Bronchial epithelial cell (primary cell): ENCODE measurements at places on chromosomes 16 and 17. TPM values are rescaled to one million over a fixed set of nuclear protein-coding genes. Genes with fewer than 3 reads are reported as not detected.

GRCh38 chr16:26856271-26856670 lies 210.5 kb upstream of the C16orf82 start:
- DNase-seq = no peak

Gene KRT13
- total RNA-seq = 112 and 242 TPM in 2 replicates

Gene LITAF
- 71.6 and 122 TPM in 2 replicates for total RNA-seq

DNA sequence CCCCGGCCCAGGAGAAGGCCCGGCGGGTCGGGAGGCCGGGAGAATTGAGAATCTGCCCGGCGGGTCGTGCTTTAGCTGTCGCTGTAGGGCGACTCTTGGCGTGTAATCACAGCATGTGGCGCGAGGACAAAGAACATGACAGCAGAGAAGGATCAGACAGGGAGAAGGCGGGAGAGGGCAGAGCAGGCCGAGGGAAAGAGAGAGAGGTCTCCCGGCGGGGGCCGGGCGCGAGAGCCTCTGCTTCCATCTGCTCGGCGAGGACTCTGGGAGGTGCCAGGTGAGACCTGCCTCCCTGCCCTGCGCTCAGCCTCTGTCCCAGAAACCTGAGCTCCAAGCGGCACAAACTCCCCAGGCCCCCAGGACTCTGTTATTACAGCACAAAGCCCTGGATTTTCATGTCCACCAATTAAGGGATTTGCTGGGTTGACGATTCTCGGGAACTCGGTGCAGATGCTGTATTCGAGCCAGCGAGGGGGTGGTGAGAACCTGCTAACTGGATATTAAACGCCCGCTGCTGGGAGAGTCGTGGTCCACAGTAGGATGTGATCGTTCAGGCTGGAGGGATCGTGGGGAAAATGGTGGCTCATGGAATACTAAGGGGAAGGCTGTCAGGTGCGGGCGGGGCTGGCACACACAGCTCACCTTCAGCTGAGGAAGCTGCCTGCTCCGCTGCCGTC lies 172.0 kb upstream of the CIBAR2 start:
- DNase-seq = no peak

Gene NXPH3
- not detected in 2 replicates for total RNA-seq

DNA sequence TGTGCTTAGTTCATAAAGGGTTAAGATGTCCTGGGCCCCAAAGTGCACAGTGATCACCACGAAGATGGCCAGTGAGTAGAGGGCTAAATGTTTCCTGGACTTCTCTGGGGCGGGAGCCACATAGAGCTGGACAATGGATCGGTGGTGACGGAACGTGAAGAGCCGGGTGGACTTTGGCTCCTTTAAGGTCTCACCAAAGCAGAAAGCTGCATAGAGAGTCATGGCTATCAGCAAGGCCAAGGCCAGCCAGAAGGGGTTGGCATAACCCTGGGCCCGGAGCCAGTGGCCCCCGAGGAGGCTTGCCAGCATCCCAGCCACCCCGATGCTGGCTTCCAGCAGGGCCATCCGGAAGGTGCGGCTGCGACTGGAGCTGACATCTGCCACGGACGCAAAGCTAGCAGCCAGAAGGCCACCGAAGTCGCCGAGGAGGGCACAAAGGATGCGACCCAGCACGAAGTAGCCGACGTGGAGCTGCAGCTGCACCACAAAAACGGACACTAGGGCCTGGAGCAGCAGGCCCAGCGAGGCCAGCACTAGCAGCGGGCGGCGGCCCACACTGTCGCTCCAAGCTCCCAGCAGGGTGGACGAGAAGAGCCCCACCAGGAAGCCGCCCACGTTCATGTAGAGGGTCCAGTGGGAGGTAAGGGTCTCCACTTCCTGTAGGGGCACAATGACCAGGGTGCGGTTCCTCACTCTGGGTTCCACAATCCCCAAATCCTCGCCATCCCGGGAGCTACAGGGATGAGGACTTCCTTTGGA lies 1.0 kb downstream of the SLC46A1 start:
- no peak for DNase-seq

GRCh38 chr17:33261820-33262219 lies 31.3 kb downstream of the ASIC2 start:
- no peak for DNase-seq

Gene ASPA
- total RNA-seq = not detected in 2 replicates

DNA sequence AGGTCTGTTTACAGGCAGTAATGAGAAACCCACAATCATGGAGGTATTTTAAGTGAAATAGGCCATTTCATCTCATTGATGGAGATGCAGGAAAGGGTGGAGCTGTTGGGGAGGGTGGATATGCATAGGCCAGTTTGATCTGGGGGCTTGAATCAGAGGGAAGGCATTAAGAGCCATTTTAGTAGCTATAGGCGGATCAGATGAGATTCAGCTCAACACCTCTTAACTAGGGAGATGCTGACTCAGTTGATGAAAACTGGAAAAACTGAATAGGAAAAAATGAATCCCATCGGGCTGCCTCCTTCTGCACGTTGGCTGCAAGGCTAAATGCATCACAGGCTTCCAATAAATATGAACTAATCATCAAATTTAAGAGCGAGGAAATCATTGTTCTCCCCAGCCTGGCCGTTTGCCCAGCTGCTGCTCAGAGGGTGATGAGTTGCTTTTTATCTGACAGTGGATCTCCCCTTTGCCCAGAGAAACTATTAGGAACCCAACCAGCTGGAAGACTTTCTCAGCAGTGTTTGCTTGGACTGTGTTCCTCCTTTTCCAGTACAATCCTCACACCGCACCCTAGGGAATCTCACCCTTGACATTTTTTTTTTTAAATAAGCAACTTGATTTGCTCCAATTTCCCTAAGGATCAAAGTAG lies 149.6 kb downstream of the SOX9 start:
- DNase-seq = no peak

- no peak for DNase-seq
Observed at GRCh38 chr16:85105475-85105874, 6.8 kb downstream of the CIBAR2 start.

GRCh38 chr16:51734220-51734619 lies 583.1 kb upstream of the SALL1 start:
- DNase-seq = no peak
